Glutamatergic neuron (in vitro differentiated cells): ENCODE measurements at places on chromosomes 2 and 18.

- no peak for DNase-seq
Observed at GRCh38 chr2:19484736-19485135, 126.3 kb upstream of the OSR1 start.

- no peak for DNase-seq
Observed at GRCh38 chr2:217166241-217166850, 306.5 kb upstream of the TNP1 start.

- no peak for DNase-seq
Observed at GRCh38 chr2:112623913-112624777, 21.6 kb upstream of the SLC20A1 start.

DNA sequence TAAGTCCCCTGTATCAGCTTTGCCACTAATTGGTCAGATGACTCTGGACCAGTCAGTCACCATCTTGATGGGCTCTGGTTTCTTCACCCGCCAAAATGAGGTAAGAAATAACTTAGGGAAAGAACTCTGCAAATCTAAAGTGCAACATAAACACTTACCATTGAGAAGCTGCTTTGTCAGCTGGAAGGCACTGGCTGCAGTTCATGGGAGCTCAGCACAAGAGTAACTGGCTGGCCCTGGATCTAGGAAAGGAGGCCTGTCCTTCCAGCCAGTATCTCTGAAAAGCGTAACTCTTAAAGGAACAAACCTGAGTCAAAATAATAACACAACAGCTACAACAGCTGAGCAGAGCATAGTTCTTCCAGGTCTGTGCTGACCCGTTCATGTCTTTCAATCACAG lies 123.9 kb downstream of the CACNB4 start:
- DNase-seq, result no peak
